ENCODE measurements at places on chromosomes 4 and X. TPM values are rescaled to one million over a fixed set of nuclear protein-coding genes. Genes with fewer than 3 reads are reported as not detected.

DMP1 gene
- not detected for total RNA-seq

DNA sequence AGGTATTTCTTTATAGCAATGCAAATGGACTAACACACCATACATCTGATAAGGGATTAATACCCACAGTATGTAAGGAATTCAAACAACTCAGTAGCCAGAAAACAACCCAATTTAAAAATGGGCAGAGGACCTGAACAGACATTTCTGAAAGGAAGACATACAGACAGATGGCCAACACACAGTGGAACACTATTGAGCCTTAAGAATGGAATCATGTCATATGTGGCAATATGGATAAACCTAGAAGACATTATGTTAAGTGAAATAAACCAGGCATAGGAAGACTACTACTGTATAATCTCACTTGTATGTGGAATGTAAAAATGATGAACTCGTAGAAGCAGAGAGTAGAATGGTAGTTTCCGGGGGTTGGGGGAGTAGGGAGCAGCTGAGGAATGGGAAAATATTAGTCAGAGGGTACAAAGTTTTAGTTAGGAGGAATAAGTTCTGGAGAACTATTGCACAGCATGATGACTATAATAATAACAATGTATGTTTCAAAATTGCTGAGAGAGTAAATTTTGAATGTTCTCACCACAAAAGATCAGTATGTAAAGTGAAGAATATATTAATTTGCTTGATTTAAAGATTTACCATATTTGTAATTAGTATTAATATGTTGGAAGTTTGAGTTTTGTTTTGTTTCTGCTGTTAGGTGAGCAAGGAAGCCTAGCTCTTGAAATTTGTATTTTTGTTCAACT, 25.2 kb downstream of the WDR44 start:
- no peaks in the 10 kb centered on the region for H3K36me3 ChIP-seq
- H3K27me3 ChIP-seq, result no peaks in the 10 kb centered on the region
- DNase-seq, result no peak
- no peak overlapping the region for H3K4me3 ChIP-seq
- H3K4me1 ChIP-seq, result no peaks in the 10 kb centered on the region

DNA sequence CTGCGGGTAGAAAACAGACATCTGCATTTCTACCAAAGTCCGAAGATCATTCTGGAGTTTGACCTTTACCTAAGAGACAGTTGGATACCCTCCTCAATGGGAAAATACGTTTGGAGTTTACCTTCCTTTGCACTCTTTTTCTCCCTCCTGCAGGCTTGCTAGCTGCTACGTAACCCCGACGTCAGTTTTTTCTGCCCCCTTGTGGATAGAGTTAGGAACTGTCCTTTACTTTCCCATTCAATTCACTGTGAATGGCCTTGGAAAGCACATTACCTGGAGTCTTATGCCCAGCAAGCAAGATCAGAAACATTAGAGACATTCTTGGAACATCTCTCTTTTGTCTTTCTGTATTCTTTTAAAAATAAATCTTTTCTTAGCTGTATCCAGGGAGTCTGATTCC, 250.7 kb downstream of the NAP1L3 start:
- peak; percentile 13 for DNase-seq
- H3K4me3 ChIP-seq, result no peak overlapping the region
- H3K27ac ChIP-seq, result no peak overlapping the region
- no peaks in the 10 kb centered on the region for H3K4me1 ChIP-seq
- H3K36me3 ChIP-seq, result no peaks in the 10 kb centered on the region

DNA sequence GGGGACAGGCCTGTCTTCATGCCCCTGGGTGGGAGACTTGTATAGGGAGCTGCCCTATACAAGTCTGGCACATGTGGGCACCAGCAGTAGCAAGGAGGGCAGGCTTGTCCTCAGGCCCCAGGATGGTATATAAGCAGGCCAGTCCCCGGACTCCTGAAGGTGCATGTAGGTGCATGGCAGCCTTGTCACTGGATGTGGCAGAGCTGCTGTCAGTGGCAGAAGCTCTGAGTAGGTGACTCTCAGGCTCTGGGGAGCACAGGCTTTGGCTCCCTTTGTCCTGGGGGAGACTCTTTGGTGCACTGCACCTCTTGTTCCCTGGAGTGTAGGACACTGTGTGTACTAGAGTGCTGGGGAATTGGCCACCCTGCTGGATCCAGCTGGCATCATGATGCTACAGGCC, 376.7 kb upstream of the DIPK2B start:
- DNase-seq, result no peak
- no peak overlapping the region for H3K27ac ChIP-seq
- H3K4me1 ChIP-seq, result no peaks in the 10 kb centered on the region
- H3K27me3 ChIP-seq, result no peaks in the 10 kb centered on the region
- H3K4me3 ChIP-seq, result no peak overlapping the region
